ENCODE measurements at places on chromosomes 7 and 10.

GRCh38 chr7:7798510-7798909 lies 80.1 kb upstream of the RPA3 start:
- DNase-seq, result no peak

GRCh38 chr10:98436704-98437103 lies 10.0 kb downstream of the HPS1 start:
- no peak for DNase-seq

DNA sequence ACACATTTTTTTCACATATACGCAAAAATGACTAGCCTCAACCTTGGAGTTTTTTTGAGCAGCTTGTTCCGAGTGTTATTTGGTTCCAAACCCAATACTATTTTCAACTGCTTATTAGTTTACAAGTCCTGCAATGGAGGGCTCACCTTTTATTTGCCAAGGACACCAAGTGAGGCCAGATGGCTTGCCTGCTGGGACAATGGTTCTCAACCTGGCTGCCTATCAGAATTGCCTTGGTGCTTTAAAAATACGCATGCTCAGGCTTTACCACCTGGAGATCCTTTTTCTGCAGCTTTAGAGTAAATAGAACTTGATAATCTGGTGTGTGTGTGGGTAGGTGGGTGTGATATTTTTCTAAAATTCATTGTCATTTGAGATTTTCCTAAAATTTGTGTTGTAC lies 276.8 kb downstream of the MTERF1 start:
- DNase-seq, result no peak

DNA sequence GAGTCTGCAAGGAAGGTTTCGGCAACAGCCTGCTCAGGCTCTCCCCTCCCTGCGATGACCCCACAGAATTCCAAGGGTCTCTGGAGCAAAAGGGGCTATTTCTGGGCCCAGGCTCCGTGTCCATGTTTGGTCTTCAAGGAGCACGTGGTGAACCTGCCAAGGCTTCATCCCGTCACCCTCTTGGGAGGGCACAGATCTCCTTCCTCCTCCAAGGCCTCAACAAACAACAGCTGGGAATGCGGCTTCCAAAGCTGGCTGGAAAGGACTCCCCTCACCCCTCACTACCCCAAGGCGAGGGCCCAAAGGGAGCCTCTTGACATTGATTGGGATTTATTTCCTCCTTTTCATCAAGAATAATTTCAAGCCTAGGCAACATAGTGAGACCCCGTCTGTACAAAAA lies 14.0 kb upstream of the KPNA7 start:
- no peak for DNase-seq

- no peak for DNase-seq
These were observed 365.7 kb downstream of the DNAJB6 start for GRCh38 chr7:157702311-157703023.

DNA sequence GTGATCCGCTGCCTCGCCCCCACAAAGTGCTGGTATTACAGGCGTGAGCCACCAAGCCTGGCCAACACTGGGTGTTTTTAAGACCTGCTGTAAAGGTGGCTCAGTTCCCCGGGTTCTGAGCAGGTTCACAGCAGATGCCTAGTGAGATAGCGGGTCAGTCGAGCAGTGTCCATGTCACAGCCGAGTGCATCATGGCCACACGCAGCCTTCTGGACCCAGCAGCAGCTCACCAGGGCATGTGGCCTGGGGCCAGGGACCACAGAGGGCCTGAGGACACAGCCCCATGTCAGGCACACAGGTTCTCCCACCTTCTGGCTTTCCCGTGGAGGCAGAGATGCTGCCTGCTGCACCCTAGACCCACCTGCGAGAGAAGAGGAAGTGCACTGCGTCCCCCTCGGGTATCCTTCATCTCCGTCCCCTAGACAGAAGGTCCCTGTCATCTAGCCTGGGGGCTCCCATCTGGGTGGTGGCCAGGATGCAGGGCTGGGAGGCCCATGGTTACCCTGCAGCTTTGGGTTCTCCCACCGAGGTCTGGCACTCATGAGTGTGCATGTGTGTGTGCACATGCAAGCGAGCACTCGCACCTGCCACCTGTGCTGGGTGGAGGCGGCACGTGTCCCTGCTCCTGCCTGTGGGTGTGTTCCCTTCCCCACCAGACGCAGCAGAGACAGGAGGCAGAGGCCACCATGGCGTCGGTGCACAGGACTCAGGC lies 98.6 kb downstream of the NKX6-2 start:
- no peak for DNase-seq

- no peak for DNase-seq
These were observed 89.7 kb downstream of the AASS start for GRCh38 chr7:122054393-122054792.

- DNase-seq, result no peak
These were observed 86.5 kb upstream of the NMT2 start for GRCh38 chr10:15254808-15255648.

GRCh38 chr7:157471259-157472125 lies 134.7 kb downstream of the DNAJB6 start:
- DNase-seq, result no peak

DNA sequence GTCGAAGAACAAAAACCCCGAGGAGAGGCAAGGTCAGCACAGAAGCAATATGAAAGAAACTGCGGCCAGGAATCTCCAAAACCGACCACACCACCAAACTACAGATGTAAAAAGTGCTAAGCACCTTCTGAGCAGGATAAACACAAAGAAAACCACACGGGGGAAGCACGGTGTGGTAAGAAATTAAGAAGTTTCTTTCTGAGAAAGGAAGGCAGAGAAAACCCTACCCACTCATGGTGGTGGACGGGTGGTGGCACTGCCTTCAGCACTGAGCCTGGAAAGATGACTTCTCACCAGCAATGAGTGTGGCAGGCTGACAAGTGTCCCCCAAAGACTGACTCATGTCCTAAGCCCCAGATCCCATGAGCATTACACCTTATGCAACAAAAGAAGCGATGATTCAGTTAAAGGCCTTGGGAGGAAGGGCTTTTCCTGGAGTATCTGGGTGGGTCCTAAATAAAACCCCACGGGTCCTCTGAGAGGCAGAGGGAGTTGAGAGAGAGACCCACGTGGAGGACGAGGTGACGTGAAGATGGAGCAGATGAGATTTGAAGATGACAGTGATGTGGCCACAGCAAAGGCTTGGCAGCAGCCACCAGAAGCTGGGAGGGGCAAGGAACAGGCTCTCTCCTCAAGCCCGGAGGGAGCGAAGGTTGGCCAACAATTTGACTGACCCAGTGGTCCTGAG lies 124.9 kb downstream of the DLG5 start:
- DNase-seq, result no peak

DNA sequence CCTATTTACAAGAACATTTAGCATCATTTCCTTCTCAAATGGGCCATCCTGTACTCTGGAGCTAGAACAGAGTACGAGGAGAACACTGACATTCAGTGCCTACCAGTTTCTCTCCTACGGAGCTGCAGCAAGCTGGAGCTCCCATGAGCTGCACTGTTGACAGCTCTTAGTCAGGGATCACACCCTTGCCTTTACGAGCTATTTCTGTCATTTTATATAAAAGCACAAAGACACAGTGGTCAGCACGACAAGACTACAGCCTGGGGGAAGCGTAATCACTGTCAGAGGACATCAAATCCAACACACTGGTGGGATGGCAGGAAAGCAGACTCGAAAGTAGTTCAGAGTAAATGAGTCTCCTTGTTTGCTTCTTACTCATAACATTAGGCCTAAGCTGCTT lies 2.7 kb downstream of the CDCA7L start:
- DNase-seq, result no peak

- DNase-seq, result no peak
These were observed 28.8 kb upstream of the ICA1 start for GRCh38 chr7:8290645-8291308.

- no peak for DNase-seq
These were observed 269.0 kb upstream of the BMPER start for GRCh38 chr7:33636359-33636758.

DNA sequence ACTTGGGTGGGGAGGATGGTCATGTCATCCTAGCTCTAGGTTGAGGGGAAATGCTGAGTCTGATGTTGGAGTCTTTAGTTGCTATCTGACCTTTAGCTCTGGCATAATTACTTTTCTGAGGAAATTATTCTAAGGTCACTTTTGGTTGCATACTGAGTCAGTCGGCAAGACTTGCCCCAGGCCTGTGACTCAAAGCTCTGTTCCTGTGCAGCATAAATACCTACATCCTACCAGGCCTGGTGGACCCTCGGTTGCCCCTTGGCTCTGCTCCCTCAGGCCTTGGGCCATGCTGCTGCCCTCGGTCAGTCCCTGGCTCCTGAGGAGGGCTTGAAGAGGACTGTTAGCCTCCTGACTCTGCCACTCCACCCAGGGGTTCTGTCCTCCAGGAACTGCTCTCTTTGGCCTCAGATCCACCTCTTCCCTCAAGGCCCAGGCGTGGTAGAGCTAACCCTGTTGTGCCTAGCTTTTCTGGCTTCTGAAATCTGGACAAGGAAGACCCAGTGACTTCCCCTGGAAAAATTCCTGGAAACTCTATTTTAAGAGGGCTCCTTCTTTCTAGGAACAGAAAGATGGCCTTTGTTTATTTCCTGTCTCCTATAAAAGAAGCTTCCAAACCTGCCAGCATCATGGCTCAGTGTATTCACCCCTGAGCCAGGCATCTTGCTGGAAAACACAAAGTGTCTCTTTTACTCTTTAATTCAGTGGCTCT lies 71.2 kb downstream of the TMEM178B start:
- DNase-seq, result no peak

- no peak for DNase-seq
These were observed 37.7 kb upstream of the INSIG1 start for GRCh38 chr7:155259866-155260497.

GRCh38 chr7:139916717-139917395 lies 87.8 kb downstream of the TBXAS1 start:
- no peak for DNase-seq

DNA sequence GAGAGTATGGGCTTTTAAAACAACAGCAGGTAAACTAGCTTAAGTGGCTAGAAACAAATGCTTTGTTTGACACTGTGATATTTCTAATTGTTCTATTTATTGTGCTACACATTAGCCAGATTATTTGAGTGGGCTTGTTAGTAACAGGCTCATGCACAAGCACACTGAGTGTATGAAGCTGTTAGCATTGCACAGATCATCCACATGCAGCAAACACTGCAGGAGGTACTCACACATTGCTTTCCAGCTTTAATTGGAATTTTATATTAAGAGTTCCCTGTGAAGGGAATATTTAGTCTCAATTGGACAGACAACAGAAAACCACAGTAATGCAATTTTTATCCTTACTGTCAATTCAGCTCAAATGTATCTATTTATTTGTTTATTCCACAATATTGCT lies 92.9 kb upstream of the ZNF804B start:
- DNase-seq, result no peak

- peak; percentile 17 for DNase-seq
These were observed 59.5 kb upstream of the PDLIM1 start for GRCh38 chr10:95350219-95350829.

DNA sequence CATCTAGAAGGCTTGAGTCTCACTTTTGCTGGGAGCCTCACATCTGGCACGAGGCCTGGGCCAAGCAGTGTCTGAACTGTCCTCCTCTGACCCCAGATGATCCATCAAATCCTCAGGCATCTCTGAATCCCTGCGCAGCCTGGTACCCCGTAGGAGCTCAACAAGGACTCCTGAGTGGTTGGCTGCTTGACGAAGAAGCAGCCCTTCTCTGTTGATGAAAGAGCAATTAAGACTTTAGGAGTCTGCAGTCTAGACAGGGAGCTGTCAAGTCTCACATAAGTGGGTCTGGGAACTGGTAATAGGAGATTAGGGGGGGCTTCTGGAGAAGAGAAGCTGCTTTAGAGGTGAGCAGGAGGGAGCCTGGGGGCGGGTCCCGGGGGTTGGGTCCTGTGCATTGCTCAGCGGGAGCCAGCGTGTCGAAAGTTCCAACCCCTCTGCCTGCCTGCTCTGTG lies 326.0 kb downstream of the RPS24 start:
- no peak for DNase-seq

Measured in inflammatory macrophage treated with lipopolysaccharide for 1 hour (primary cell).